ENCODE measurements at places on chromosomes 16 and 17.

DNA sequence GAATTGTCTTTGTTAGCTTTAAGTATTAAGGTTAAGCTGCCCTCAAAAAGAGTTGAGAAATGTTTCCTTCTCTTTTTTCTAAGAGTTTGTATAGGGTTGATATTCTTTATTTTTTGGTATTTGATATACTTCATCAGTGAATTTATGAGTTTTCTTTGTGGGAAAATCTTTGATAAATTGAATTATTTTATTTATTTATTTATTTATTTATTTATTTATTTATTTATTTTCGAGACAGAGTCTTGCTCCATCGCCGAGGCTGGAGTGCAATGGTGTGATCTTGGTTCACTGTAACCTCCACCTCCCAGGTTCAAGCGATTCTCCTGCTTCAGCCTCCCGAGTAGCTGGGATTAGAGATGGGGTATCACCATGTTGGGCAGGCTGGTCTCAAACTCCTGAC, 19.9 kb downstream of the TEFM start:
- DNase-seq: no peak

- no peak for DNase-seq
Measured at GRCh38 chr17:1577182-1577581, 14.6 kb upstream of the PITPNA start.

GRCh38 chr17:61904094-61904710, 23.6 kb downstream of the INTS2 start:
- no peak for DNase-seq

GRCh38 chr17:47801176-47801765, 20.3 kb downstream of the OSBPL7 start:
- no peak for DNase-seq

DNA sequence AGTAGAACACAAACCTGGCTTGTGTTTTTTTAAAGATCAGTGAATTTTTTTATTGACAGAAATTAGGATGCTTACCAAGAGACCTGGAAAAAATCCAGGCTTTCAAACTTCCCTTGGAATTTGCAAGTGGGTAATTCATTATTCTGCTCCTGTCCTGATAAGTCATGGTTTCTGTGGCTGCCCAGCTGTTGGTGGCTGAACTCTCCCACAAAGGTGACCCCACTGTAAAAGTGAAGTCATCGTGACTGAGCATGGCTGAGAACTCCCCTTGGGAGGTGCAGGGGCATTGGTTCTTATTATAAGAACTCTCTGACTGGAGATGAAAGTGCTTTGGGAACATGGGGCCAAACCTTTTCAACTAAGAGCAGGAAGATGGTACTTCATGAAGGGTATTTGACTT, 46.6 kb upstream of the TANC2 start:
- DNase-seq: no peak

DNA sequence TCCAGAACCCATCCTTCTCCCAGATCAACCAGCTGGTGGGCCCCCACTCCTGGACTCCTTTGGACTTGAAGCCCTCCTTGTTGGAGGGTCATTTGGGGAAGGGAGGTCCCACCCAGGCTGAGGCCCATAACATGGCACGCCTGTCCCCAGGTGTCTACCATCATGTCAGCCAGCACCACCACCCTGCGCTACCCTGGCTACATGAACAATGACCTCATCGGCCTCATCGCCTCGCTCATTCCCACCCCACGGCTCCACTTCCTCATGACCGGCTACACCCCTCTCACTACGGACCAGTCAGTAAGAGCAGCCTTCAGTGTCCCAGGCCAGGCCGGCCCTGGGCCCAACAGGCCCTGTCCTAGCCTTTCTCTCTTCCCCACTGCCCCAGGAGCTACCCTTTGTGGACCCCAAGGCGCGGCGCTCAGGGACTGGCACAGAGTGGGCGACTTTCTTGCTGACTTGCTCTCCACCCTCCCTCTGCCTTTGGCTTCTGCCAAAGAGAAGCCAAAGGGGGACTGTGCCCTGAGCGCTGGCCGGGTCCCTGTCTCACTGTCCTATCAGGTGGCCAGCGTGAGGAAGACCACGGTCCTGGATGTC, 4.3 kb downstream of the TUBG1 start:
- DNase-seq: no peak

- no peak for DNase-seq
Measured at GRCh38 chr17:12134587-12134986, 113.9 kb downstream of the MAP2K4 start.

- no peak for DNase-seq
Measured at GRCh38 chr16:47055136-47055885, 81.8 kb upstream of the DNAJA2 start.
